COR-L47 (cell line): ENCODE measurements at places on chromosomes 13 and 19.

- DNase-seq, result no peak
These were observed 605.3 kb upstream of the SLC10A2 start for GRCh38 chr13:103671547-103671946.

DNA sequence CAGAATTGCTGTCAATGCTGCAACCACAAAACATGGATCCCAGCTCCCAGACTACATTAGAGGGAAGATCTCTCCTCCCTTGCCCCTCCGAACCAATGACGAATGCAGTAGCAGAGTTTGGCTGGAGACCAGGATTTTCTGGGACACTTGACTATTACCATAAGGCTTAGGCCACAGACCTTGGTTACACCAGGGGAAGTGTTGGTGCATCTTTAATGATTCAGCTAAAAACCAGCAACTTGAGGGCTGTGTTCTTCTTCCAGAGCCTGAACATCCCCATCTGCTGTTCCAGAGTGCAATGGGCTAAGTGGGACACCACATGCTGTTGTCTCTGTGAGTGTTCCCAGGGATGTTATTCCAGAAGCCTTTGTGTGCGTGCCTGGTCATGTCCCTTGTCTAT, 528.2 kb downstream of the LMO7 start:
- DNase-seq, result no peak

DNA sequence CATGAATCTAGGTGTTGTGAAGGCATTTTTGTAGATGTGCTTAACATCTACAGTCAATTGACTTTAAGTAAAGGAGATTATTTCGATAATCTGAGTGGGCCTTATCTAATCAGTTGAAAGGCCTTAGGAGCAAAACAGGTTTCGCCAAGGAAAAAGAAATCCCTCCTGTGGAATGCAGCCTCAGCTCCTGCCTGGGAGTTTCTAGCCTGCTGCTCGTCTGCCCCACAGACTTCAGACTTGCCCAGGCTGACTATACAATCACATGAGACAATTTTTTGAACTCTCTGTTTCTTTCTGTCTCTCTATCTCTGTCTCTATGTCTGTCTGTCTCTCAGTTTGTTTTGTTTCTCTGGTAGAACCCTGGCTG, 312.5 kb downstream of the OLFM4 start:
- DNase-seq, result no peak

GRCh38 chr19:36745870-36746269, 26.7 kb downstream of the ZNF850 start:
- no peak for DNase-seq

DNA sequence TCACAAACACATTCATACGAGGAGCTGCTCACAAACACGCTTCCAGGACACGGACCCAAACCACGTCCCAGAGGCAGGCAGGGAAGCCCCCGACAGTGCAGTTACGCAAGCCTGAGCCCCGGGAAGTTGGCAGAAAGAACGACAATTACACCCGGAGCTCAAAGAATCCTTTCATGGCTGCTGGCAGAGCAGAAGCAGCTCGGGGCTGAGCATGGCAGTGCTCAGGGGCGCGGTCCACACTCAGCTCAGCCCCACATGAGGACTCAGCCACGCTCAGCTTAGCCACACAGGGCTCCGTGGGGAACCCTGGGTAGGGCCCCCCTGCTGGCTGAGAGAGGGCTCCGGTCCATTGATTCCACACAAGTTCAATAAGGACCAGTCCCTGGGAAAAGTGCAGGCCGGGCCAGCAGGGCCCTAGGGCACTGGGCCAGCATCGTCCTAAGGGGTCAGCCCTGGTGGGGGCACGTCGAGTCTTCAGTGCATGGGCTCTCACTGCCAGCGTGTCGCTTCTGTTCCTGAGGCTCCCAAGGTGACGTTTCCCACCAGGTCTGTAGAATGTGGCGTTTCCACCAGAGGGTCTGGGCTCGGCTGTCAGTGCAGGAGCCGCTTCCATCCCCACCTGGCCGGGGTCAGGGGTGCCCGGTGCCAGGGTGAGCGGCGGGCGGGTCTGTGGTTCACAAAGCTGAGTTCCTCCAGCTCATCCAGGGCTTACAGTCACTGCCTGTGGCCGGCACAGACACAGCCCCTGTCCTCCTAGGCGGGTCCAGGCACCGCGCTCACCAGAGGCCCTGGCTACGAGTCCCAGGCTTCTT, 23.1 kb downstream of the GAS6 start:
- DNase-seq, result no peak

- no peak for DNase-seq
These were observed 12.2 kb upstream of the HTR2A start for GRCh38 chr13:46909042-46909441.

GRCh38 chr13:29569253-29570050, 26.0 kb downstream of the SLC7A1 start:
- peak; percentile 38 for DNase-seq

GRCh38 chr13:72180253-72180952, 313.4 kb upstream of the DACH1 start:
- DNase-seq, result no peak

DNA sequence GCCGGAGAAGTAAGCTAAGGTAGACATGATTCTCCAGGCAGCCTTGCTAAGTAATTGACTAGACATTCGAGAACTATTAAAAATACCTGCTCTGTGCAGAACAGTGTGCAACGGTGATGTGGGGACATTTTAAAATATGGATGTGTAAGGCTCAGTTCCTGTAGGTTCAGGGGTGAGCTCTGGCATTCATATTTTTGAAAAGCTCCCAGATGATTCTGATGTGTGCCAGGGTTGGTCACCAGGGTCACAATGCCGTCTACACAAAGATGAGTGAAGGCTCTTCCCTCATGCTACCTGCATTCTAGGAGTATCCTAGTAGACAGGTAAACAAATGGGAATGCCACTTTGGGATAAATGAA, 702 bp upstream of the EPSTI1 start:
- DNase-seq, result no peak
